ENCODE measurements at places on chromosomes 4 and X.
A peak's percentile ranks its signal among the peaks of the same experiment; 100 is the strongest.

- no peak for DNase-seq
These were observed 78.5 kb downstream of the APBB2 start for GRCh38 chr4:41135801-41136200.

GRCh38 chr4:11189756-11190155 lies 238.9 kb downstream of the HS3ST1 start:
- DNase-seq, result no peak

GRCh38 chr4:117455088-117455487 lies 369.7 kb upstream of the TRAM1L1 start:
- no peak for DNase-seq

GRCh38 chr4:70183168-70183939 lies 12.2 kb upstream of the ODAM start:
- DNase-seq, result peak; percentile 16

DNA sequence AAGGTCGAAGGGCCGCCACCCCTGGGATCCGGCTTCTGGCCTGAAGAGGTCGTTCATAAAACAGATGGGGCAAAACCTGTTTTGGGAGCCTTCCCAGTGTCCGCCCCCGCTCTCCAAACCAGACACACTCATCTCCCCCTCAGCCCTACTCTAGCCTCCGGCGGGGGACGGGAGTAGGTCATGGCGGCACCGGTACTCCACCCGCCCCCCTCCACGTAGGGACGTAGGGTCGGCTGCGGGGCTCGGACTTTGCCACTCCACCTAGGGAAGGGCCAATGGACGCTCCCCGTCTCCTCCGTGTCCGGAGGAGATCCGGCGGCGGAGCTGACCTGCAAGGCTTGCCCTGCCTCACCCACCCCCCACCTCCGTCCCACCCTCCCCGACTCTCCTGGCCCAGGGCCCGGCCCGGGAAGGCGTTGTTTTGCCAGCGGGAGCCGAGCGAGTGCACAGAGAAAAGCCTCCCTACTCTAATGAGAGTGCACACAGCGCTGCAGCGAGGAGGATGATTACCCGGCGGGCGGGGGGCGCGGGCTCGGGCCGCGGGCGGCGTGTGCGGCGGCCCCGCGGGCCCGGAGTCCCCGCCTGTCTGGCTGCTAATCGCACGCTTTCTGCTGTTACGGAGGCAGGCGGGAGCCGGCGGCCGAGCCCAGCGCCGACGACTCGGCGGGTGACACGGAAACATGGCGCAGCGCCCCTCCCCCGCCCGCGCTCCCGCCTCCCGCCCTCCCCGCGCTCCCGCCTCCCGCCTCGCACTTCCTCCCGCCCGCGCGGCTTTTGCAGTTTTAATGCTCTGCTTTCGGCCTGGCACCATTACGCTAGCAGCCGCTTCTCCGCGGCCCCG lies 8.3 kb upstream of the BCOR start:
- peak; percentile 75 for DNase-seq

- no peak for DNase-seq
These were observed 238.8 kb downstream of the OR13H1 start for GRCh38 chrX:131782646-131783045.

- DNase-seq, result no peak
These were observed 1.6 kb downstream of the SNX25 start for GRCh38 chr4:185211035-185211434.

GRCh38 chr4:147101678-147102077 lies 156.0 kb upstream of the TTC29 start:
- DNase-seq, result no peak

GRCh38 chr4:30619679-30620078 lies 100.5 kb upstream of the PCDH7 start:
- no peak for DNase-seq

- no peak for DNase-seq
These were observed 170.4 kb downstream of the FRAS1 start for GRCh38 chr4:78227411-78228057.

- peak; percentile 25 for DNase-seq
These were observed 38.5 kb upstream of the ETDA start for GRCh38 chrX:135213200-135213844.

DNA sequence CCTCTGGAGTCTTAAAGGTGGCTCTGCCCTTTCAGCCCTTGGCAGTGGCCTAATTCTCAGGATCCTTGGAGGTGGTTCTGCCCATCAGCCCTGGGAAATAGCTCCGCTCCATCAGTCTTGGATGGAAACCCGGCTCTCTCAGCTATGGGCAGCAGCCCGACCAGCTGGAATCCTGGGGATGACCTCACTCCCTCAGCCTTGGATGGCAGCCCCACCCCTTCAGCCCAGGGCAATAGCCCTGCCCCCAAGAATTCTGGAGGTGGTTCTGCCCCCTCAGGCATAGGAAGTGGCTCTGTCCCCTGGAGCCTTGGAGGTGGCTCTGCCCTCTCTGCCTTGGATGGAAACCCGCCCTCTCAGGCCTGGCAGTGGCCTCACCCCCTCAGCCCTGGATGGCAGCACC lies 127.7 kb downstream of the RBMX2 start:
- no peak for DNase-seq

DNA sequence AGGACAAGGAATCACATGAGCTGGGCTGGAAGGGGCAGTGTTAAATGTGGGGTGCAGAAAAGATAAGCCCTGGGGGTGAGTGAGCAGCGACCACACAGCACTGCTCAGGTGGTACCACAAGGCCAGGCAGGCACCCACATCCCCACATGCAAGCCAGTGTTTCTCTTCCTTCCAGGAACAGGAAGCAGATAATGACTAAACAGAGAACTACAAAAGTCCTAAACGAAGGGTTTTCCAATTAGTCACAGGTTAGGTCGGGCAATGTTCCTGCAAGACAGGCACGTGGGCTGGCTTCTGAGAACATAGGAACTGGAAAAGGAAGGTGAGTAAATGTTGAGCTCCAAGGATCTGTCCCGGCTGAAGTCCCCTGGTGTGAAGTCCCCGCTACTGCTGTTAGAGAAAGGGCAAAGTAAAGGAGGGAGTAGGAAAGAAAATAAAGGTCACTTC lies 19.5 kb downstream of the RELL1 start:
- peak; percentile 31 for DNase-seq

DNA sequence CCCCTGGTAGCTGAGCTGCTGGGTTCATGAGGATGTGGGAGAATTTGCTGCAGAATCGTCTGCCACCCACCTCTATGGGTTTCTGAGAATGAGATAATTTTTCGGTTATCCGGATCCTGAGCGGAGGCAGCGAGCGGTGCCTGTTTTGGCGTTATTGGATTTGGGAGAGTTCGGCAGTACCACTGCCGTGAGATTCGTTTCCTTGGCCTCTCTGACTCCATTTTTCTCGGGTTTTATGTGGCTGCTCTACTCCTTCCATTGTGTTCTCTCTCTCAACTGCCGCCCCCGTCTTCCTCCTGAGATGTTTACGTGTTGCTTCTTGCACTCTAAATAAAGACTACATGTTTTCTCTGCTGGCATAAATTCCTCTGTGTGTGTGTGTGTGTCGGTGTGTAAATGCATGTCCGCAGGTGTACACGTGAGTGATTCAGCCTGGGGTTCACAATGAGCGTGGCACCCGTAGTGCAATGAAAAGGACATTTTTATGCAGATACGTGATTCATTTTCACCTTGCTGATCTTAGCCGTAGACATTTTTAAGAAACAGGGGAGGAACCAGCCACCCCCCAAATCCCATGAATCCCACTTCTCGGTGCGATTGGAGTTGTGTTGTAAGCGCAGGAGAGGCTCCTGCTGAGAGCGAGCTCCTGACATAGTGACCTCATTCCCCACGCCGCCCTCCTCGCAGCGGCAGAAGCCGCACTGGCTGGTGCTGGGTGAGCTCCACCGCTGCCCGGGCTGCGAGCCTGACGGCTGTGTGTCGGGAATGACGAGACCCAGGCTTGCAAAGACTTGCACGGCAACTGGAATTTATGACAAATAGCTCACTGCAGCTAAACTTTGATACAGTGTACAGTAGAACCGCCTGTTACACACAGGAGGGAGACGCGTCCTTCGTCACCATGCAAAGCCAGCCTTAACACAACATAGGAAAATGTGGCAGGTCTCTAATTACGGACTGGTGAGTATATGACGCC lies 82.2 kb downstream of the STOX2 start:
- DNase-seq, result no peak

- DNase-seq, result no peak
These were observed 4.0 kb upstream of the TMEM156 start for GRCh38 chr4:39036172-39036571.

GRCh38 chr4:144355811-144356757 lies 215.6 kb upstream of the GYPA start:
- DNase-seq, result peak; percentile 9

- no peak for DNase-seq
These were observed 66.1 kb downstream of the CDS1 start for GRCh38 chr4:84648863-84649647.

DNA sequence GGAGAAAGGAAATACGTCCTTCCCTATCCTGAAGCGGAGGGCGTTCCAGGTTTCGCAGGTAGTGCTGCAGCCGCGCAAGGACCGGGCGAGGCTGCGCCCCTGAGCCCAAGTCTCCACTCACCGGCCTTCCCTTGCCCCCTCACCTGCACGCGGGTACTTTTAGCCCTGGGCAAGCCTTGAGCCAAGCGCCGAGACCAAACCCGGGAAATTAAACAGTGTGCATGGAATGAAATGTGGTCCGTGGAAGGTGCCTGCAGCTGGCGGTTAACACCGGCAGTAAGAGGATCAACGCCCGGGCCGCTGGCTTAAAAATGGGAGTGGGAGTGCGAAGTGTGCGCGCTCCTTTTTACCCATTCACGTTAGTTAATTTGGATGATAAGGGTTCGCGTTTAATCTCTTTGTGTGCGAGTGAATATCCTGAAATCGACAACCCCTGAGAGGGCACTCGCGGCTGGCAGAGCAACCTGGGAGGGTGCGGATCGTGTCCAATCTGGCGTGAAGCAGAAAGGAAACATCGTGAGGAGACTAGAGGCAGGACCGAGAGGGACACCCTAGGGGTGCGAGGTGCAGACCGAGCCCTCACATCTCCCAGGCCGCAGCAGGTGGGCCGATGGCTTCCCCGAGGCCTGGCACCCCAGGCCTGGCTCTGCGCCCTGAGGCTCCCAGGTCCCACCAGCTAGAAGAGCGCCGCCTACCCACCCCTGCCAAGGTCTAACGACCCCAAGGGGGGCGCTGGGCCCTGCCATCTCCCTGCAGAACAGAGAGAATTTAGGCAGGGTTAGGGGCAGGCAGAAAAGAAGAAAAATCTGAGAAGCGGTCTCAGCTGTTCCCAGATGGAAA lies 2.0 kb upstream of the HELT start:
- DNase-seq, result no peak

- DNase-seq, result no peak
These were observed 88.0 kb downstream of the FNIP2 start for GRCh38 chr4:158856852-158857251.

- DNase-seq, result no peak
These were observed 56.2 kb downstream of the TRIML1 start for GRCh38 chr4:188195389-188195985.

GRCh38 chrX:46317163-46317562 lies 228.1 kb downstream of the ZNF674 start:
- DNase-seq, result no peak

DNA sequence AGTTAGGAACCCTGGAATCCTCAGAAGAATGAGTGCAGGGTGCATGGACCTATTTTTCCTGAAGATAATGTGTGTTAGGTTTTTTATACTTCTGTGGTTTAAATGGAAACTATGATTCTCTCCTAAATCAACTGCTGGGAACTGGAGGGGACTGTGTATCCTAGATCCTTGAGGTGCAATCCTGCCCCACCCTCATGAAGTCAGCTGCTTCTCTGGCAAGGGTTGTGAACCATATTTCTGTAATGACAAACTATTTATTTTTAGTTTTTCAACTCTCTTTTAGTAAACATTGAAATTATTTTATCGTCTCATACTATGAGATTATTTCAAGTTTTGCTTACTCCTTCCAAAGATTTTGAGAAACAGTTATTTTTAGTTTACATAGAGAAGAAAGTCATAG lies 25.8 kb upstream of the VEGFC start:
- no peak for DNase-seq

DNA sequence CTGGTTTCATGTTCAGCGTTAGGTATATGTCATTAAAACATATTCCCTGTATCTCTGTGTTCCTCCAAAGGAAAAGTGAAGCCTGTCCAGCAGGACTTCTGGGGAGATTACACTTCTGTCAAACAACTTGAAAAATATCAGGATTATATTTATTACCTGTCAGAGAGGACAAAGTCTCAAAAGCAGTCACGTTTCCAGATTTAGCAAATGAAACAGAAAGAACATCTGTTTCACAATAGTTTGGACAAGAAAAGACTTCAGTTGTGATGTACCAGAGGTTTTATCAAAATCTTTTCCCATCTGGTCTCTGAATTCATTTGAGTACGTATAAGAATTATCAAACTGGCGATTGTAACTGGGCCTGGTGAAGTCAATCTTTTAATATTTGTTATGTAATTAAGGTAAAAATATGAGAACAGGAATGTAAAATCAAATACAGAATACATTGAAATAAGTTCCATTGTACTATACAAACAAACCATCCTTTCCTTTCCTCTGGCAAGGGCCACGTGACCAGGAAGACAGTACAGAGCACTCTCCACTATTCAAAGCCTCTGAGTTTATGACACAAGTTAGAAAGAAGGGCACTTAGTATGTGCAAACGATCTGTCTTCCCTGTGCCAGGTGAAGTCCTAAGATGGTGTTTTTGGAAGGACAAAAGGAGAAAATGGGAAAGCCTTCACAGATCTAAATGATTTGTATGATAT lies 3.2 kb downstream of the CASP3 start:
- no peak for DNase-seq

GRCh38 chr4:99624141-99624719 lies 33.4 kb downstream of the C4orf54 start:
- no peak for DNase-seq

GRCh38 chrX:41512394-41512793 lies 65.3 kb downstream of the NYX start:
- no peak for DNase-seq

- peak; percentile 57 for DNase-seq
These were observed 851 bp downstream of the POLR2B start for GRCh38 chr4:56979421-56980072.

- DNase-seq, result no peak
These were observed 12.6 kb downstream of the NR0B1 start for GRCh38 chrX:30296408-30297254.

DNA sequence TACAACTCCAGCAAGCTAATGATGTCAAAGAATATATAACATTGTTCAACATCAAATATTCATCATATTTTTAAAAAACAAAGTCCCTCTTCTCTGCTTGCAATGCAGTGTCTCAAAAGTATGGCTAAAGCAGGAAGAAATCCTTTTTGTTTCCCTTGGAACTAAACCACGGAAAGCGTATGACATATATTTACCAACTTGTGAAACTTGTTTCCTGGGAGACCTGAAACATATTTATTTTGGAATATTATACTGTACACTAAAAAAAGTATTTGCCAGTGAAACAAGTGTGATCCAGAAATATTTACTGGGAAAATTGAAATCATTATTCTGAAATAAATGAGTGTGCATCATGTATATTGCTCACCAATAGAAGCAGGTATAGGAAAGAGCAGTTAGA lies 156.0 kb upstream of the ANKRD50 start:
- DNase-seq, result no peak

DNA sequence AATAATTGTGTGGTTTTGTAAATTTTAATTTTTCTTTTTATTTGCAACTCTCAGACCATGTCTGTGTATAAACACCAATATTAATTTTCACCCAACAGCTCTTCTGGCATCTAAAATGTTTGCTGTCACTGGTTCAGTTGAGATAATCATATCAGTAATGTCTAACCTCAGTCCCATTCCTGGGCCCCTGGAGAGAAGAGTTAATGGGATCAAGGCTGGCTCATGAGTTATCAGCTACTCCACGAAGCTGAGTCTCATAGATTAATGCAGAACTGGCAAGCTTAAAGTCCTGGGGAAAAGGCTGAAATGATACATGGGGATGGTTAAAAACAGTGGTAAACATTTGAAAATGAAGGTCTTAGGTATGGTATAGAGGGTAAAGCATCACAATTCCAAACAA lies 28.4 kb upstream of the TSPAN5 start:
- DNase-seq, result no peak

Data from stimulated activated naive CD8-positive, alpha-beta T cell treated with anti-CD3 and anti-CD28 coated beads, Interleukin-15, Interleukin-2, amounts not matched to agents 100 U/mL and 50 U/mL, for 24 hours (primary cell).